Natural killer cell treated with Interleukin-12 subunit alpha and Interleukin-12 subunit beta and Interleukin-15 and Interleukin-18, amount 100 ng/mL, for 72 hours (primary cell): ENCODE measurements at places on chromosomes 12 and 14. TPM values are rescaled to one million over a fixed set of nuclear protein-coding genes. Genes with fewer than 3 reads are reported as not detected.
A peak's percentile ranks its signal among the peaks of the same experiment; 100 is the strongest.

UNC79 gene
- 0.02 TPM for total RNA-seq

RNASE3 gene
- total RNA-seq, result not detected

NTF3 gene
- not detected for total RNA-seq

KRT79 gene
- total RNA-seq, result not detected

ZFYVE26 gene
- total RNA-seq, result 25.4 TPM

ABCD2 gene
- total RNA-seq, result 0.45 TPM

ANKRD9 gene
- total RNA-seq, result 7.9 TPM

LAG3 gene
- 78.2 TPM for total RNA-seq

STYX gene
- total RNA-seq, result 11.9 TPM

ART4 gene
- total RNA-seq, result not detected

GRCh38 chr12:54337280-54337842 lies 12.4 kb downstream of the COPZ1 start:
- no peak overlapping the region for H3K4me3 ChIP-seq
- H3K27ac ChIP-seq, result no peak overlapping the region

GRCh38 chr12:47570151-47570550 lies 135.7 kb downstream of the RPAP3 start:
- H3K27ac ChIP-seq, result no peak overlapping the region
- H3K4me3 ChIP-seq, result no peak overlapping the region
- peaks cover 4% of the 10 kb centered on the region for H3K27me3 ChIP-seq
- no peak for DNase-seq
- H3K36me3 ChIP-seq, result no peaks in the 10 kb centered on the region
- no peaks in the 10 kb centered on the region for H3K4me1 ChIP-seq

DNA sequence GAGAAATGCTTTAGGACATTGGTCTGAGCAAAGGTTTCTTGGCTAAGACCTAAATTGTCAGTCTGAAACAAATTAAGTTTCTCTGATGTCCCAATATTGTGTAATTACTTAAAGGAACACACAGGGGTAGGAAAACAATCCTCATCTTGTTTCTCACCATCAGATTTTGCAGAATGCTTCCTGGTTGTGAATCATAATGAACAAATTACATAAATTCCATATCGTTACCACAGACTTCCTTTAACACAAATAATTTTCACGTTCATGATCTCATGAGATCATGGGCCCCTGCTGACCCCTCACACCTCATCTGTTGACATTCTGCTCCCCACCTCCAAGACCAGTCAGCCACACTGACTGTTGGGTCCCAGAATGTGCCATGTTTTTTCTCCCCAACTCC lies 194.1 kb downstream of the MON2 start:
- no peak overlapping the region for H3K4me3 ChIP-seq
- H3K27me3 ChIP-seq, result peaks cover 20% of the 10 kb centered on the region
- H3K36me3 ChIP-seq, result no peaks in the 10 kb centered on the region
- H3K27ac ChIP-seq, result no peak overlapping the region

DNA sequence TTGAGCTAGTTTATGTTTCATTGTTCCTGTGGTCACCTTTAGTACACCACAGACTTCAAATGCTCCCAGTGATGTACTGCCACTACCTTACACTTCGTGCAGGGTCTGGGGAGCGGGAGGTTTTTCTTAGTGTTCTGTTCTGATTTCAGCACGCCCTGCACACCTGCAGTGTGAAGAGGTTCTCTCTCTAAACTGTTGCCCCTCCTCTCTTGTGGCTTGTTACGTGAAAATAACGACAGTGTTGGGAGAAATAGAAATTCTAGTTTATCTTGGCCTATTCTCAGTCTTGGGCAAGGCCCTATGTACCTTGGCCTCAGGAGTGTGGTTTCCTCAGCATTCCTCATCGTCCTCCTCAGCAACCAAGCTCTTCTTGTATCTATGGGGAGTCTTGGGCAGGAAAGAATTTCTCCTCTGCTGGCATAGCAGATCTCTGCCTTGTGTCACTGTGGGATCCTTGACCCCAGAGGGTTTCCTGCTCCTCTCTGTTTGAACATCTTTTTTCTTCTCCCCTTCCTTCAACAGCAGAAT lies 48.6 kb downstream of the EIF2S3B start:
- H3K27ac ChIP-seq, result peak overlapping the region; percentile 91
- peaks cover 50% of the 10 kb centered on the region for H3K4me1 ChIP-seq
- H3K4me3 ChIP-seq, result peak overlapping the region; percentile 91
- H3K27me3 ChIP-seq, result no peaks in the 10 kb centered on the region

DNA sequence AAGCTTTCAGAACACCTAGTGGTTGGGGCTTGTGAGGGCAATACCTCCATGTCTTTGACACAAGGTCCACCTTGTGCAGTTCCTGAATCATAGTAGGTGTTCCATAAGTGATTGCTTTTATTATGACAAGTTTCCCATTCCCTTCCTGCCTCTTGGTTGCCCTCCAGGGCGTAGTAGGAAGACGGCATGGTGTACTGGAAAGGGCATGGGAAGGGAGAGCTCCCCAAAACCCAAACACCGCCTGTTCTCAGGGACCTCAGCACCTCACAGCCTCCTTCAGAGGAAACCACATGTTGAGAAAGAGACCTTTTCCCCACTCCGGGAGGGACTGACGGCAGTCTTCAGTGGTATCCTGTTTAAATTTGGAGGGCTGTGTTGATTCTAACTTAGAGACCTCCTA lies 21.1 kb downstream of the EVL start:
- no peaks in the 10 kb centered on the region for H3K27me3 ChIP-seq
- H3K27ac ChIP-seq, result peak overlapping the region; percentile 99
- H3K4me1 ChIP-seq, result peaks cover 66% of the 10 kb centered on the region
- DNase-seq, result no peak
- peaks cover 42% of the 10 kb centered on the region for H3K36me3 ChIP-seq
- H3K4me3 ChIP-seq, result peak overlapping the region; percentile 62

DNA sequence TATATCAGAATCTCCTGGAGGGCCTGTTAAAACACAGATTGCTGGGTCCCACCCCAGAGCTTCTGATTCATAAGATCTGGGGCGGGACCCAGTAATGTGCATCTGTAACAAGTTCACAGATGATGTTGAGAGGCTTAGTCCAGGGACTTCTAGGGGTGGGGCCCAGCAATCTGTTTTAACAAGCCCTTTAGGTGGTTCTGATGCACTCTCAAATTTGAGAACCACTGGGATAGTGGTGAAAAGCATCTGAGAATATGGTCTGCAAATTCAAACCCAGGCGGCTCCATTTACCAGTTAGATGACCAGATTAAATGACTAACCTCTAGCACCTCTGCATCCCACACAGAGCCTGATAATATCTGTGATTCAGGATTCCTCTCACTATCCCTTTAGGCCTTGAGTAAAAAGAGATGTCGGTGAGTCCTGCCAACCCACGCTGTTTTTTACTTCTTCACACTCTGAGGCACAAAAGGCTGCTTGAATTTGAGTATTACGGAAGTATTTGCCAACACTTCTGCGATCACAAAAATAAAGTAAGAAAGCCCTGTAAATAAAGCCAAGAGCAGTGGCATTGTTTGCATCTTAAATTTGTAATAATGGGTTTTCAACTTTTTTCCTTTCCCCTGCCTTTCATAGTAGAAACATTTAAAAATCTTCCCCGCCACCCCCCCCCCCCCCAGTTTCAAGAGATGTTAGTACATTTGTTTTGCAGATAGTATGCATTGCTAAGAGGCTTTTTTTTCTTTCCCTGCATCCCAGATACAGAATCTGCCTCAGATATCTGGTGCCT lies 1.8 kb upstream of the FRS2 start:
- DNase-seq, result no peak
- H3K27me3 ChIP-seq, result peaks cover 6% of the 10 kb centered on the region
- H3K27ac ChIP-seq, result no peak overlapping the region

DNA sequence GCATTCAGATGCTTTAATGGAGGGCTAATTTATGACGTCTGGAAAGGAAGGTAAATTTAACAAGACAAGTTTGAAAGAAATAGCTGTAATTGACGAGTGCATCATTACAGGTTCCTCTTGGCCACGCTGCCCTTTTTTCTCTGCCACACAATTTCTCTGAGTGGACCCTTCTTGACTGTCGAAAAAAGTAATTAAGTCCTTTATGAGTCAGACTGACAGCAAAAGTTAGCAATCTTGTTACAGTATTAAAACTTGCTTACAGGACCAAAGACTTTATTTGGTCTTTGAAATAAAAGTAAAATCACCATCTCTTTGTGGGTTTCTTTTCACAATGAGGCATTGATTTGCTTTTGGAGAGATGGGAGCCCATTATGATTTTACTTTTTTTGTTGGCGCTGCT lies 42.6 kb downstream of the SAMD4A start:
- DNase-seq, result no peak
- H3K36me3 ChIP-seq, result no peaks in the 10 kb centered on the region
- no peak overlapping the region for H3K27ac ChIP-seq

GRCh38 chr12:93090731-93091172 lies 161.7 kb upstream of the EEA1 start:
- H3K4me3 ChIP-seq, result no peak overlapping the region
- no peaks in the 10 kb centered on the region for H3K36me3 ChIP-seq
- H3K27me3 ChIP-seq, result no peaks in the 10 kb centered on the region

DNA sequence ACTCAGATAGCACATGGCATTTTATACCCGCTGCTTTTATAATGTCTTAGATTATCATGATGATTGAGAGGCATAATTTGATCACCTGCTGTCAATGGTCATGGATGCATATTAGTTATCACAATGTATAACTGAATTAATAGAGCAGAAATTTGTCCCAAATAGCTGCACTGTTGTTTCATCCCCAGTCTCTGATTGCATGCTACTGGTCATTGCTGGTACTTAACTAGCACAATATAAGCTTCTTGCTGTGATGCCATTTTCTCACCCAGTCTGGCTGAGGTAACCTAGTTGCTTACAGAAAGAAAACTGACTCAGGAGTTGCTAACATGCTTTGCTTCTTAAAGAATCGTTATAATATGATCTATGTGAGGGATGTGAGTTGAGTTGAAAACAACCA lies 76.8 kb upstream of the PLEKHA5 start:
- DNase-seq, result no peak
- H3K27ac ChIP-seq, result no peak overlapping the region
- no peak overlapping the region for H3K4me3 ChIP-seq
- peaks cover 8% of the 10 kb centered on the region for H3K4me1 ChIP-seq

DNA sequence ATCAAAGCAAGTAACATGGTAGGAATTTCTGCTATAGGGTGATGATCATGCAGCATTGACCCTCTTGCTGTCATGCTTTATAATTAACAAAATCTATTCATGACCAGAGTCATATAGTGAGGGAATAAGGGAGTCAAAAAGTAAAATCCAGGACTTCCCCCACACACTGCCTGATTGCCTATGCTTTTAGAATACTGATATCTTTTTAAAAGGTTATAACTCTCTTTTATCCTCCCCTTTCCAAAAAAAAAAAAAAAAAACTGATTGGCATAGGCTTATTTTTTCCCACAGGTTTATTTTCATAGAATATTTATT lies 51.4 kb downstream of the ZFP36L1 start:
- no peak overlapping the region for H3K4me3 ChIP-seq
- DNase-seq, result no peak
- H3K4me1 ChIP-seq, result peaks cover 6% of the 10 kb centered on the region
- H3K27me3 ChIP-seq, result no peaks in the 10 kb centered on the region

- H3K36me3 ChIP-seq, result no peaks in the 10 kb centered on the region
- H3K4me1 ChIP-seq, result no peaks in the 10 kb centered on the region
- no peak overlapping the region for H3K27ac ChIP-seq
- DNase-seq, result no peak
- H3K4me3 ChIP-seq, result no peak overlapping the region
Observed at GRCh38 chr12:109294286-109294796, 14.7 kb downstream of the FOXN4 start.

- no peaks in the 10 kb centered on the region for H3K4me1 ChIP-seq
- H3K4me3 ChIP-seq, result no peak overlapping the region
- H3K27ac ChIP-seq, result no peak overlapping the region
- H3K36me3 ChIP-seq, result no peaks in the 10 kb centered on the region
Observed at GRCh38 chr12:59834659-59835474, 239.0 kb downstream of the SLC16A7 start.

GRCh38 chr12:92118826-92119536 lies 26.7 kb downstream of the BTG1 start:
- H3K36me3 ChIP-seq, result peaks cover 17% of the 10 kb centered on the region
- peaks cover 26% of the 10 kb centered on the region for H3K4me1 ChIP-seq
- peak overlapping the region; percentile 73 for H3K27ac ChIP-seq
- H3K27me3 ChIP-seq, result no peaks in the 10 kb centered on the region
- no peak overlapping the region for H3K4me3 ChIP-seq

- no peaks in the 10 kb centered on the region for H3K36me3 ChIP-seq
- no peaks in the 10 kb centered on the region for H3K27me3 ChIP-seq
- no peak overlapping the region for H3K27ac ChIP-seq
Observed at GRCh38 chr12:121461048-121461447, 61.1 kb downstream of the RNF34 start.

DNA sequence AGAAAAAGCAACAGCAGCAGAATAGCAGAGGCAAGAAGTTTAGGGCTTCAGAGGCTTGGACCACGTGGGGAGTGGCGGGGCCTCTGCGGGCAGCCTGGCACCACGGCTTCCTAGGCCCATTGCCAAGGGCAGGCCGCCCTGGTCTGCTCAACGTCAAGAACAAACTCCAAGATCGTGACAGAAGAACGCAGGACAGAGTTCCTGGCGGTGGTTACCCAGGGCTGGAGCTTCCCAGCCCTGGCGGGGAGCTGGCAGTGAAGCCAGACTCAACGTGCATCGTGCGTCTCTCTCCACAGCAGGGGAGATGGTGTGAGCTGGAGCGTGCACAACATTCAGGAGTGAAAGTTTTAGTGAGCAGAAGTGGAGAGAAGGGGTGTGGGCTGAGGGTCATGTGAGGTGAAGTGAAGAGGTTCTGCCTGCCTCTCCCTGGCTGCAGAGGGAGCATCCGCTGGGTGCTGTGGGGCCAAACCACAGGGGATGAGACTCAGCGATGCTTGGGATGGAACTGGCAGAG lies 13.9 kb upstream of the CACNA2D4 start:
- no peaks in the 10 kb centered on the region for H3K4me1 ChIP-seq
- no peaks in the 10 kb centered on the region for H3K36me3 ChIP-seq
- no peak for DNase-seq
- H3K27me3 ChIP-seq, result no peaks in the 10 kb centered on the region
- no peak overlapping the region for H3K4me3 ChIP-seq

DNA sequence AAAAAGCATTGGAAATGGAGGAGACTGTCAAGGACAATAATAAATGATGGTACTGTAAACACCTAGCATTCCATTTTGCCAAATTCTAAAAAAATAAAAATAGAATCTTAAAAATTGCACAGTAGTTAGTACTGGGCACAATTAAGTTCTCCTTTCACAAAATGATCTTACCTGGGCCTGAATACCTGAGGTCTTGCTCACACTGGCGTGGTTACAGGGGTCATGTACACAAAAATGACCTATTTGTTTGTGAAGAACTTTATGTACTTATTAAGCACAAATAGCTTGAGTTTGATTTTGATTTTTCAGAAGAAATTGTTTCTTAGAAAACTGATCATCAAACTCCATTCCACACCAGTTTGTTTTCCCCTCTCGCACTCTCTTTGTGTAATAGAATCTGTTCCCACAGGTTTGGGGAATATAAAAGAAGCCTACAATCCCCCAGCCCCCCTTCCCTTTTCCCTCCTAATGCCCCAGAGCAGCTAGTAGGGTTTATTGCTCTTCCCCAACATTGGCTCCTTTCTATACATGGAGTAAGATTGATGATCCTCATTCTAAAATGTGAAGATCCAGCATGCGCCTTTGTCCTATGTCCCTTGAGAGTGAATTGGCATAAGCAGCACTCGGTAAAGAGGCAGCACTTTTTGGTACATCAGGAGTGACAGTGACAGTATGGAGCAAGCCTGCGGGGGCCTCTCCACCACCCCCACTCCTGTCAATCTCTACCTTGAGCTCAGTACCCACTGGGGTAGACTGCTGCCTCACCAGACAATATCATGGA lies 204.3 kb downstream of the ASCL1 start:
- H3K4me3 ChIP-seq, result no peak overlapping the region
- no peak for DNase-seq
- no peaks in the 10 kb centered on the region for H3K4me1 ChIP-seq
- no peaks in the 10 kb centered on the region for H3K27me3 ChIP-seq
- H3K27ac ChIP-seq, result no peak overlapping the region
